ENCODE measurements at places on chromosomes 5 and 9. TPM values are rescaled to one million over a fixed set of nuclear protein-coding genes. Genes with fewer than 3 reads are reported as not detected.

GZMA gene
- polyA plus RNA-seq: not detected

CCNJL gene
- polyA plus RNA-seq: 6.2 TPM

MEF2C gene
- 706 TPM for polyA plus RNA-seq

SLC25A2 gene
- polyA plus RNA-seq: not detected

RNF183 gene
- not detected for polyA plus RNA-seq

MUSK gene
- polyA plus RNA-seq: 6.7 TPM

MLANA gene
- polyA plus RNA-seq: 19.1 TPM

APBB3 gene
- 21.9 TPM for polyA plus RNA-seq

DNAJC21 gene
- 52.5 TPM for polyA plus RNA-seq
